Fibroblast of lung (primary cell): ENCODE measurements at places on chromosomes 12 and 14. TPM values are rescaled to one million over a fixed set of nuclear protein-coding genes. Genes with fewer than 3 reads are reported as not detected.

DNA sequence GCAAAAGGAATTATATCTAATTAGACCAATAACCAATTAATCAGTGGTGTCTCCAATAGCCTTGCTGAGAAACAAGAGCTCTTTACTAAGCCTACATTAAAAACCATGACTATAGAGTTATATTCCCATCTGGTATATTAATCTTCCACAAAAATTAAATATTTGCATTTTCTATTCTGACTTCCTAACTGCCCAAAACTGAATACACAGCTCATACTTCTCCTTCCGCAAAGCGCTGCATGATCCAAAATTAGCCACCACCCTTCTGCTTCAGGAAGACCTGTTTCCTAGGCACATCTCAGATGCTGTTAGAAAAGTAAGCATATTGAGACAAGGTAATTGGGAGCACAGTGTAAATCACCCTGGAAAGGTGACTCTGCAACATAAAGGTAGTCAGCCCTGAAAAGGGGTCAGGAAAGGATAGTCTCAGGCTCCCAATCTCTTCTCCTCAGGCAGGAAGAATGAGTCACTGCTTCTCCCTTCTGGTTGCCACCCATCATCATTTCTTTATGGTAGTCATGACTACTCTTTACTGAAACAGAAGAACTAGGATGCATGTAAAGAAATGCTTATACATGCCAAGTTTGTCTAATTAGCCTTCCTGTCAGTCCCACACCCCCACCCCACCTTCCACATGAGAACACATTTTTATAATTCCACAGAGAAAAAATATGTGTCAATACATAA, 54.3 kb downstream of the PLCZ1 start:
- no peak overlapping the region for H3K4me3 ChIP-seq
- no peaks in the 10 kb centered on the region for H3K4me1 ChIP-seq
- H3K27ac ChIP-seq: no peak overlapping the region
- no peaks in the 10 kb centered on the region for H3K36me3 ChIP-seq

GRCh38 chr14:31060253-31060875, 34.2 kb upstream of the STRN3 start:
- no peak overlapping the region for H3K27ac ChIP-seq
- no peaks in the 10 kb centered on the region for H3K36me3 ChIP-seq
- peaks cover 2% of the 10 kb centered on the region for H3K4me1 ChIP-seq

GRCh38 chr12:3186546-3187215, 109.5 kb downstream of the TSPAN9 start:
- no peak overlapping the region for H3K27ac ChIP-seq
- H3K4me1 ChIP-seq: no peaks in the 10 kb centered on the region
- H3K27me3 ChIP-seq: peaks cover 3% of the 10 kb centered on the region
- no peak overlapping the region for H3K4me3 ChIP-seq
- no peaks in the 10 kb centered on the region for H3K36me3 ChIP-seq

GRCh38 chr14:61542848-61543790, 152.2 kb upstream of the HIF1A start:
- no peaks in the 10 kb centered on the region for H3K27me3 ChIP-seq
- no peak overlapping the region for H3K27ac ChIP-seq
- DNase-seq: no peak
- peaks cover 17% of the 10 kb centered on the region for H3K4me1 ChIP-seq

The BCL2L2 gene
- total RNA-seq: 17.2 and 25.4 TPM in 2 replicates

The PTCSC3 gene
- not detected in 2 replicates for total RNA-seq

- H3K4me1 ChIP-seq: no peaks in the 10 kb centered on the region
- H3K27ac ChIP-seq: no peak overlapping the region
- DNase-seq: peak; percentile 29
- no peaks in the 10 kb centered on the region for H3K36me3 ChIP-seq
Measured at GRCh38 chr12:106498056-106498455, 84.7 kb upstream of the RFX4 start.

The KRT71 gene
- total RNA-seq: not detected in 2 replicates

The ABCC9 gene
- total RNA-seq: 8.7 and 9.9 TPM in 2 replicates

GRCh38 chr12:62703011-62703380, 232.0 kb downstream of the PPM1H start:
- H3K36me3 ChIP-seq: no peaks in the 10 kb centered on the region
- H3K27me3 ChIP-seq: no peaks in the 10 kb centered on the region
- H3K4me3 ChIP-seq: no peak overlapping the region
- peaks cover 20% of the 10 kb centered on the region for H3K4me1 ChIP-seq
- DNase-seq: peak; percentile 85

The PPP1R36 gene
- 1.0 and 1.3 TPM in 2 replicates for total RNA-seq

DNA sequence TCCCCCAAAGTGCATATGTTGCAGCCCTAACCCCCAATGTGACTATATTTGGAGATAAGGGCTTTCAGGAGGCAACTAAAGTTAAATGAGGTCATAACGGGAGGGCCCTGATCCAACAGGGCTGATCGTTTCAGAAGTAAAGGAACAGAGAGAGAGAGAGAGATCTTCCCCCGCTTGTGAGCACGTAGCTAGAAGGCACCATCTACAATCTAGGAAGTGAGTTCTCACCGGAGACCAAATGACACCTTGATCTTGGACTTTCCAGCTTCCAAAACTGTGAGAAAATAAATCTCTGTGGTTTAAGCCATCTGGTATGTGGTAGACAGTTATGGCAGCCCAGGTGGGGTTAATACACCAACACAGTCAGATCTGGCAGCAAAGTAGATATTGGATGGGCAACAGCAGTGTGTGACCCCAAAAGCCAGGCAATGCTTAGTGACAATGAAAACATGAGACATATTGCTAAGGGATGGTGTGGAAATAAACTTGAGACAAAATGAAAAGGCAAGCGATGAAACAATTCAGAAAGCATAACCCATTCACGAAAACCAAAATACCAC, 147.2 kb upstream of the GSC start:
- H3K4me1 ChIP-seq: no peaks in the 10 kb centered on the region
- H3K36me3 ChIP-seq: no peaks in the 10 kb centered on the region
- no peak overlapping the region for H3K4me3 ChIP-seq
- H3K27ac ChIP-seq: no peak overlapping the region
- H3K27me3 ChIP-seq: no peaks in the 10 kb centered on the region
- no peak for DNase-seq
